ENCODE measurements at places on chromosomes 11 and 22.

DNA sequence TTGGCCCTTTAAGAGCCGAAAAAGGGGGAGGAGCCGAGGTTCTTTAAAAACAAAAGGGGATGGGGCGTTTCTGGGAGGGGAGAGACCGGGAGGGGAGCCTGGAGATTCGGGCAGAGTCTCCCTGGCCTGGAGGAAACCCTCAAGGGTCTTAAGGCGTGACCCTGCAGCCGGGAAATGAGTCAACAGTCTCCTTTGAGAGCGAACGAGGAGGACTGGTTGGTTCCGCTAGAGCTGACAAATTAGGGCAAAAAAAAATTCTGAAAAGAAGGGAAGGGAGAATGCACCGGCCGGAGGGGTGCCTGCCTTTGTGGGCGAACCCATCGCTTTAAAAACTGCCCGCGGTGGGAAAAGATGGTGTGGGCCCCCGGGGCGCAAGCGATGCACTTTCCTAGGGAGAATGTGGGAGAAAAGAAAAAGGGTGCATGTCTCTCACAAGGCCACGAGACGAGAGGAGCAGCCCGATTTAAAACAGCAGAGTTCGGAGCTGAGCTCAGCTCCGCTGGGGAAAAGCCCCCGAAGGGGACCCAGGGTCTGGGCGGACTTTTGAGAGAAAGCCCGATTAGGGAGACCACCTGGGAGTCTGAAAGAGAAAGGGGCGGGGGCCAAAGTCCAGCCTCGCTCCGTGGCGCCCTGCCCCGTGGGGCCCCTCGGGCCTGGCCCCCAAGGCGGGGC, 874 bp downstream of the ZFTA start:
- DNase-seq: no peak

DNA sequence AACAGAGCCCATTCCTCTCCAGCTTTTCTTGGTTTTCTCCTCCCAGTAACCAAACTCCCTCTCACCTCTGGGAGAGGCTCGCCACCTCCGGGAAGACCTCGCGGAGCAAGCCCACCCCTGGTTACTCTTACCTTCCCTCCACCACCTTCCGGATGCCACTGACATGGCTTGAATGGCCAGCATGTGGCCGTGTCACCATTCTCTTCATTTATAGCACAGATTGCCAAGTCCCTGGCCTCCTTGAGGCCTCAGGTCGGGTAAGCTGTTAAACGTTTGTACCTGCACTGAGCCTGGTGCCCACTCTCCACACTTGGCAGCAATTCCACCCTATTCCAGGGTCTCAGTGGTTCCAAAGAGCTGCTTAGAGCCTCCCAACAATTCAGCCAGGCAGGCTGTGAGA, 8.0 kb upstream of the FXYD2 start:
- no peak for DNase-seq

- DNase-seq: no peak
Observed at GRCh38 chr22:38104084-38104483, 6.4 kb downstream of the BAIAP2L2 start.

DNA sequence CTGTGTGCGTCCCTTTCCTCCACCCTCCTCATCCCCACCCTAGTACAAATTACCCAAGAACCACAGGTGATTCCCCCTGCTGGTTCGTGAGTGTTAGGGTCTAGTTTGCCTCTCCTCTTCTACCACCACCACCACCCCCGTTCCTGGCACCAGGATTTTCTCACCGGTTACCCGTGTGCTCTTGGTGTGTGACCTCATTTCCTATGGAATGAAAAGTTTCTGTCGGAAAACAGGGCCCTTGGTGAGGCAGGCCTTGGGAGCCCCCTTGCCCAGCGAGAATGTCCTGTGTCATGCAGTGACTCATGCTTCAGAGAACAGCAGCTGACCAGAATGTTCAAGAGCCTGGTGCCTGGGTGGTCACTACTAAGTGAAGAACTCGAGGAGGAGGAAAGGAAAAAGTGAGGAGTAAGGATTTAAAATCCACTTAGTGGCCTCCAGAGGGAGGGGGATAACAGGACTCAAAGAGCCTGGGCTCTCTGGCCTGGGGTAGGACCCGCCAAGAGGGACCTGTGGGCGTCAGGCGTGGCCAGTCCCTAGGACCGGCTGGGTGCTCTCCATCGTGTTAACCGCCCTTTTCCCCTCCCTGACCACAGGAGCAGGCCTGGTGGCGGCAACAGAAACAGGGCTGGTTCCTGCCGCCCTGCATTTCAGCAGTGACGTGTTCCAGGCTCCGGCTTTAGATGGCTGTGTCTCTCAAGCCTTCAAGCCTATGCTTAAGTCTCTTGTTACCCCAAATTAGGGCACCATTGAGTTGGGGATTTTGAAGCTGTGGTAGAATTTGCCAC, 30.2 kb downstream of the C22orf31 start:
- DNase-seq: no peak

GRCh38 chr11:89545691-89546090, 54.5 kb upstream of the NOX4 start:
- DNase-seq: no peak

DNA sequence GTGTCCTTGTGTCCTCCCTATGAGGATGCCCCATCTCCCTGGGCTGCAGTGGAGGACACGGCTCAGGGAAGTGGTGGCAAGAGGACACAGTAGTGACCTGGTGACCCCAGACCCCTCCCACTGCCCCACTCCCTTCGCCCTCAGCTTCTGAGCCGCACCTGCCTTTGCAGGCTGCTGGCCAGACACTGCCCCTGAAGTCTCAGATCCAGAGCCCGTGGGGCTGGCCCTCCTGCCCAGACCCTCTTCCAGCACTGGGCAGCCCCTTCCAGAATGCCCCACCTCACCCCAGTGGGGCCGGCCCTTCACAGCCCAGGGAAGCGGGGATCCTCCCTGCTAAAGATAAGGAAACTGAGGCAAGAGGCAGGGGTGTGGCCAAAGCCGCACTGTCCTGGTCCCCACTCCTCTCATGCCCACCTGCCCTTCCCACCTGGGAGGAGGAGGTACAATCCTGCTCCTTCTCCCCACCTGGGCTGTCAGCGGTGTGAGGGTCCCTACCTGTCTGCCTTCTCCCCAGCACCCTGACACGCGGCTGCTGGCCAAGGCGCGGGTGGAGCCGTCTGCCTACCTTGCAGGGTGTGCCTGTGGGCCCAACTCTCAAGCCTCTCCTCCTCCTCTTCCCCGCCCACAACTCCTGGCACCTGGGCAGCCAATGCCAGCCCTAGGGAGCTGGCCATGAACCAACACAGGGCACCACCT, 17.3 kb downstream of the TRPM5 start:
- DNase-seq: no peak

GRCh38 chr11:96197103-96197502, 145.9 kb downstream of the MAML2 start:
- no peak for DNase-seq

GRCh38 chr11:70397983-70398833, at the start of gene CTTN:
CTTN (plus strand) TSS chr11:70398529; CDS start chr11:70407298, 8,769 bp downstream.
- peak; percentile 33 for DNase-seq

All from activated naive CD4-positive, alpha-beta T cell (primary cell).